Endothelial cell (in vitro differentiated cells): ENCODE measurements at places on chromosomes 1 and 21. TPM values are rescaled to one million over a fixed set of nuclear protein-coding genes. Genes with fewer than 3 reads are reported as not detected.
A peak's percentile ranks its signal among the peaks of the same experiment; 100 is the strongest.

Gene THEM5
- not detected for total RNA-seq

Gene KCNA2
- total RNA-seq: 0.23 TPM

DNA sequence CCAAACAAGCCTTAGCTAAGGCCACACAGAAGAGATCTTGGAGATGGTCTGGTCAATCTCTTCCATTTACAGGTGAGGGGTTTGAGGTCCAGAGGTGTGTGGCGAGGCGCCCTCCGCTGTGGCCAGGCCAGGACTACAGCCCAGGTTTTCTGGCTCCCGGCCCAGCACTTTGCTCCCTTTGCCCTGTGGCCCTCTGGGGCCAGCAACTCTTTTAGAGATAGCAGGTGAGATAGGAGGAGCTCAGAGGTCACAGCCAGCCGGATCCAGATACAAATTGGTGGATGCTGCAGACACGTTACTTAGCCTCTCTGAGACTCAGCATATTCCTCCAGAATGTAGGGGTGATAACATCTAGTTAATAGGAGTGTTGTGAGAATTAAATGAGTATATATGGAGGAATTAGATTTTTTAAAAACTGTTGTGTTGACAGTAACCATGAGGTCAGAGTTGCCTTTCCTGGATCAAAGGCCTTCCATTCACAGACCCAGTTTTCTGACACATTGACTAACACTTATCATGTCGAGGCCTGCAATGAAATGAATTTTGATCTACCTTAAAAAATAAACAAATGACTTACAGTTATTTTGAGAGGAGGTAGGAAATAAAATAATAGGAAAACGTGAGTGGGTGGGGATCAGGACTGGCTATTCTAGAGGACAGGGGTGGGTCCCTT is 16.6 kb downstream of the TEX35 start:
- DNase-seq: no peak

GRCh38 chr1:218475275-218475674 is 130.1 kb downstream of the TGFB2 start:
- DNase-seq: no peak

DNA sequence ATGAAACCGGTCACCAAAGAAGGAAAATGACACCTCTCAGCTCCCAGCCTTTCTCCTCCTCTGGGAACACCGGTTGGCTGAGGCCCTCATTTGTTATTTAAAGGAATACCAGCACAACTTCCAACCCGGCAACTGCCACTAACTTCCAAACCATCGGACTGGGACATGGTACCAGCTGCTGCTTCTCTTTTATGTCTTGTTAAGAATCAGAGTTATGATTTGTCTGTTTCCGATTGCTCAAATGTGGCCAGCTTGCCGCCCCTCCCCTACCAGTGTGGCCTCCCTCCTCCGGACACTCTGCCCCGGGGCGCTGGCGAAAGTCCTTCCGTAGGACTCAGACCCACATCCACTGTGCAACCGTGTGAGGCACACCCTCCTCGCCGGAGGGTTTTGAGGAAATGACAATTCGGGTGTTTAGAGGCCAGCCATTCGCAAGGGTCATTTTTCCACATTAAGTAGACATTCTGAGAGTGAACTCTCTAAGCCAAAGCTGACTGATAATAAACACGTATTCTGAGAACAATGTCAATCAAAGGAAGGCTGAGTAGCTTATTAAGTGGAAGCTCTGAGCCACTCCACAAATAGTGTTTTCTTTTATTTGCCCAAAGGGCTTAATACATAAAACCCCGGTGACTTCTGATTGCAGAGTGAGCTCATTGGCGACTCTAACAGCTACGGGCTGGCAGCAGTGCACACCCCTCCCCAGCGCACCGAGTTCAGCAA is 5.5 kb downstream of the RIPK4 start:
- no peak for DNase-seq

Gene SPOCD1
- 1.5 TPM for total RNA-seq

Gene DIO1
- not detected for total RNA-seq

DNA sequence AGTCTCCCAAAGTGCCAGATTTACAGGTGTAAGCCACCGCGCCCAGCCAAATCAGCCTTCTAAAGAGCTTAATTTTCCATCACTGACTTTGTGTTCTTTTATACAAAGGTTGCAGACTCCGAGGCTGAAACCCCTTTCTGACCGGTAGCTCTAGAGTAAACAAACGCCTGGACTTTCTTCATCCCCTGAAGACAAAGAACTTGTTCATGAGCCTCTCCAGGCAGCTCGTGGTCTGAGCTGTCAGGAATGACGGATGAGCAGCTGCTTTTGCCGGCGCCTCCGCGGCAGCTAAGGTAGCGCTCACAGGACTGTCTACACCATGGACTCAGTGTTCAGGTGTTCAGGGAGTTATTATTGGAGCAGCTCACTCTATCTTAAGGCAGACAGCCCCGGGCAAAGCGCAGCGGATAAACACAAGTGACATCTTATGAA is 128.5 kb upstream of the ERRFI1 start:
- no peak for DNase-seq

DNA sequence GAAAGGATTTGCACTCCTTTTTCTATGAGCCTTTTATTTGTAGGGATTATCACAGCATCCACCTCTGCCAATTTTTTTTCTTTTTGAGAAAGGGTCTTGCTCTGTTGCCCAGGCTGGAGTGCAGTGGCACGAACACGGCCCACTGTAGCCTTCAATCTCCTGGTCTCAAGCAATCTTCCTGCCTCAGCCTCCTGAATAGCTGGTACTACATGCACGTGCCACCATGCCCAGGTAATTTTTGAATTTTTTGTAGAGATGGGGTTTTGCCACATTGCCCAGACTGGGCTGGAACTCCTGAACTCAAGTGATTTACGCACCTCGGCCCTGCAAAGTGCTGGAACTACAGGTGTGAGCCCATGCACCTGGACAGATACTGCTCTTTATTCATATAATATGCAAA is 2.1 kb downstream of the SAMSN1 start:
- no peak for DNase-seq

DNA sequence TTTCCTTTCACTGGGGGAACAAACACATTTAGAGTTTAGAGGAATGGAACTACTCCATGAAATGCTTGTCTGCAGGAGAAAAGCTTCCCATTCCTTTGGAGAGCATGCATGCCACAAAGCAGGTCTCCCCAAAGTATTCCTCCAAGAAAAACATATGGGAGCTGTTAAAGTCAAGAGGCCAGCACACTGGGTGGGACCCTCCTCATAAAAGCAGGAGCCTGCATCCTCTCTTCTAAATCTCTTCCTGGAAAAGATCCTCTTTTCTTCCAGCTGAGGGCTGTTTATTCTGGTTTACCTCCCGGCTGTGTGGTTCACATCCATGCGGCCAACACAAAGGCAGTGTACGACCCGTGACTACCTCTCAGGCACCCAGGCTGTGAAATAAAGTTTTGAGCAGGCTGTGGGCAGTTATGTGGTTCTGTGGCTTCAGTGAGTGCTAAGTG is 103.4 kb downstream of the TENT5C start:
- no peak for DNase-seq

Gene MCOLN2
- total RNA-seq: 0.64 TPM

- no peak for DNase-seq
These were observed 28.2 kb upstream of the ATP1B1 start for GRCh38 chr1:169078163-169078883.

DNA sequence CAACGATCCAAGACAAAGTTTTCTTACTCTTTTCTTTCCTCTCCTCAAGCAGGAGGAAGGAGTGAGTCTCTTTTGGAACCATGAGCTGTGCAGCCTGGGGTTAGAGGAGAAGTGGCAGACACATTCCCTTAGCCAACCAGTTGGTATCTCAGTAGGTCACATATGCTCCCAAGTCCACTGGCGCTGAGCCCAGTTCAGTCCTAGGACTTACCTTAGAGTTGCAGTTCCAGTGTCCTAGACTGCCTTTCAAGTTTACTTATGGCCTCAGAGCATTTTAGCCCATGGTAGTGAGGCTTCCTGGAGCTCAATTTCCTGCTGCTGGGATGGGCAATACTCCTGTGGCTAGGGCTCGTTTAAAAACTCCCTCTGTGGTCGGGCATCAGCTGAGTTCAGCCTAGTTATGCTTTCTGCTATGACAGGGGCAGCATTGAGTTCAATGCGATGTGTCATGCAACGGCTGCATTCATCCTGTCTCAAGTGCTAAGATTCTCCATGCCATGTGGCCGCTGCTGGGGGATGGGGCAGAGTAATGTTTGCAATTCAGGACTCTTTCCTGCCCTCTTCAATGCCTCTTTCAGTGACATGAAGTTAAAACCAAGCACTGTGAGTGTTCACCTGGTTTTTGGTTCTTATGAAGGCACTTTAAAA is 103.8 kb downstream of the LRRC7 start:
- no peak for DNase-seq

- DNase-seq: no peak
These were observed 17.3 kb downstream of the MAP10 start for GRCh38 chr1:232822530-232822929.

Gene GUCA2B
- not detected for total RNA-seq

DNA sequence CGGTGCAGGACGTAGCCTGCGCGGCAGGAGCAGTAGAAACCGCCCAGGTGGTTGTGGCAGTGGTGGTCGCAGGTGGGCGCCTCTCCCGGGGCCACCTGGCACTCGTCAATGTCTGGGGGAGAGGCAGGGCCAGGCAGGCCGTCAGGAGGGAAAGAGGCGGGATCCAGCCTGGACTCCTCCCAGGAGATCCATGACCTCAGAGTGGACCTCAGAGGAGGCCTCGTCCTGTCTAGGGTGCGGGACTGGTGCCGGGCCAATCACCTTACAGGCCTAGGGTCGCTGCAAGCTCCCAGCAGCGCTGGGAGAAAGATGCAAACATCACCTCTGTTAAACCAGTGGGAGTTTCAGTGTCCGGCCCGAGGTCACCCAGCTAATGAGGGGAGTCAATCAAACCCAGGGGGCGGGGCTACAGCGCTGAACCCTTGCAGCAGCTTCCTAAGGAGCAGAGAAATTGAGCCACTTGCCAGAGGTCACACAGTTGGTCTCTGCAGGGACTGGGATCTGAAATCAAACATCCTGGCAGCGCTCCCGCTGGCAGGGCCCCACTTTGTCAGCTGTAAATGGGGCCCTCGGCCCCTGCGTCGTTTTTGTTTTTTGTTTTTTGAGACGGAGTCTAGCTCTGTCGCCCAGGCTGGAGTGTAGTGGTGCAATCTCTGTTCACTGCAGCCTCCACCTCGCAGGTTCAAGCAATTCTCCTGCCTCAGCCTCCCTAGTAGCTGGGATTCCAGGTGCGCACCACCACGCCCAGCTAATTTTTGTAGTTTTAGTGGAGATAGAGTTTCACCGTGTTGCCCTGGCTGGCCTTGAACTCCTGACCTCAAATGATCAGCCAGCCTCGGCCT is 1.4 kb downstream of the MASP2 start:
- no peak for DNase-seq

Gene A3GALT2
- total RNA-seq: not detected

DNA sequence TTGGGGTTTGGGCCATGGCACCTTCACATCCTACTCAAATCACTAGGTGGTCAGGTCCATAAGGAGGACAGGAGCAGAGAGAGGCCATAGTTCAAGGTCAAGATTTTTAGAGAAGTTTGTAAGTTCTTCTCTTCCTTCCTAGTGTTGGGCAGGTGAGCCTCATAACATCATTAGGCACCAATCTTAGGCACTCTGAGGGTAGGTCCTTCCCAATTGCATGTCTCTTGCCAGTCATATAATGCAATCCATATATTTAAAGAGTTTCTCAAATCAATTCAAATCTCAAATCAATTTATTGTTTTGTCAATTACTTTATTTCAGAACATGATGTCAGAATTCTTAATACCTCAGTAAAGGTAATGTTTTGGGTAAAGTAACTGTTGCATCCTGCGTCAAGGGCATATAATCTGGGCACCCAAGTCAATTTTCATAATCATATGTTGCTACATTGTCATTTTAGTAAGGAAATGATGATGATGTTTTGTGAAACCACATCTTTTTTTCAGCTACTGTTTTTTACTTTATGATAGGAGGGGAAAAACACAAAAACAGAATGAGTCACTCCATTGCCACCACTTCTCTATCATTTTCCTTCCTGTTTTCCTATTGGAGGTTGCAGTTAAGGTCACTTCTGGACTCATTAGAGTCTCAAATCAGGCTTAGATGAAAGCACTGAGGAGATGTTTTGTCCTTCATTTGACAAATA is 122.7 kb downstream of the UCHL5 start:
- DNase-seq: no peak

Gene DMRTA2
- not detected for total RNA-seq

GRCh38 chr1:155379631-155380090 is 59.0 kb downstream of the RUSC1 start:
- no peak for DNase-seq

GRCh38 chr1:38848071-38848470 is 11.5 kb downstream of the RRAGC start:
- DNase-seq: no peak

Gene PRELP
- total RNA-seq: 0.13 TPM

Gene OPRD1
- 9.7 TPM for total RNA-seq

- DNase-seq: no peak
These were observed at the start of gene UMODL1 for GRCh38 chr21:42071146-42071737. Gene UMODL1, plus strand, starts transcription at chr21:42071317. Its CDS starts 0 bp downstream, at chr21:42071317.

DNA sequence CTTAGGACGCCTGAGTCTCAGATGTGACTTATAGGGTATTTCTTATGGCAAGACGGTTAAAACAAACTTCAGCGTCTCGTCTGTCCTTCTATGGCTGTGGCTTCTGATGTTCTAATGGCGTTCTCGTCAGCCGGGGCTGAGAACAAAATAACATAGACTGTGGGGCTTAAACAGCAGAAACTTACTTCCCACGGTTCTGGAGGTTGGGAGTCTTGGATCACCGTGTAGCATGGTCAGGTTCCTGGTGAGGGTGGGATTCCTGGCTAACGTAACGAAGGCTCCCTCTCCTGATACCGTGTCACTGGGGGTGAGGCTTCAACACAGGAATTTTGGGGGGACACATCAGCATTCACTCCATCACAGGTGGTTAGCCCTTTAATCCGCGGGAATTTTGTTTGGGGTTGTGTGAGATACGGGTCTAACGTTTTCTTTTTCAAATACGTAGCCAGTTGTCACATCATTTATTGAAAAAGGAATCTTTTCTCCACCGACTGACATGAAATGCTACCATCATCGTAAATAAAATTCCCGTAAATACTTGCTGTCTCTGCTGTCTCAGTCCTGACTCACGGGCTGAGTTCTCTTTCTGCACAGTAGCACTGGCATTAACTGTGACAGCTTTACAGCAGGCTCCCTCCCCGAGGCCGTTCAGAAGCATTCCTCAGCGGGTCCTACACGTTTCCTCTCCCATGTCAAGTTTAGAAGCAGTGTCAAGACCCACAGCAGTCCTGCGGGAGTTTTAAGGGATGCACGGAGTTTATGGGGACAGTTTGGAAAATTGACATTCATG is 8.1 kb upstream of the POFUT2 start:
- DNase-seq: peak; percentile 2

Gene NHLH1
- total RNA-seq: 1.2 TPM

- DNase-seq: no peak
These were observed 7.2 kb downstream of the PANK4 start for GRCh38 chr1:2519029-2519685.
